Cardiac ventricle fibroblast (primary cell): ENCODE measurements at places on chromosomes 2 and 18. TPM values are rescaled to one million over a fixed set of nuclear protein-coding genes. Genes with fewer than 3 reads are reported as not detected.

The MORN2 gene
- total RNA-seq, result 13.8 and 15.4 TPM in 2 replicates

The ATP6V1B1 gene
- total RNA-seq, result 0.12 and 1.4 TPM in 2 replicates

The CFAP65 gene
- total RNA-seq, result 0.34 TPM in 1 of 2 replicates, not detected in the other

The OTX1 gene
- not detected in 2 replicates for total RNA-seq

The LCT gene
- total RNA-seq, result not detected in 2 replicates
